Stimulated activated CD4-positive, alpha-beta T cell treated with anti-CD3 and anti-CD28 coated beads, Interleukin-4, amount 100 ng/mL, for 4 hours (primary cell): ENCODE measurements at places on chromosomes 7 and 10.

DNA sequence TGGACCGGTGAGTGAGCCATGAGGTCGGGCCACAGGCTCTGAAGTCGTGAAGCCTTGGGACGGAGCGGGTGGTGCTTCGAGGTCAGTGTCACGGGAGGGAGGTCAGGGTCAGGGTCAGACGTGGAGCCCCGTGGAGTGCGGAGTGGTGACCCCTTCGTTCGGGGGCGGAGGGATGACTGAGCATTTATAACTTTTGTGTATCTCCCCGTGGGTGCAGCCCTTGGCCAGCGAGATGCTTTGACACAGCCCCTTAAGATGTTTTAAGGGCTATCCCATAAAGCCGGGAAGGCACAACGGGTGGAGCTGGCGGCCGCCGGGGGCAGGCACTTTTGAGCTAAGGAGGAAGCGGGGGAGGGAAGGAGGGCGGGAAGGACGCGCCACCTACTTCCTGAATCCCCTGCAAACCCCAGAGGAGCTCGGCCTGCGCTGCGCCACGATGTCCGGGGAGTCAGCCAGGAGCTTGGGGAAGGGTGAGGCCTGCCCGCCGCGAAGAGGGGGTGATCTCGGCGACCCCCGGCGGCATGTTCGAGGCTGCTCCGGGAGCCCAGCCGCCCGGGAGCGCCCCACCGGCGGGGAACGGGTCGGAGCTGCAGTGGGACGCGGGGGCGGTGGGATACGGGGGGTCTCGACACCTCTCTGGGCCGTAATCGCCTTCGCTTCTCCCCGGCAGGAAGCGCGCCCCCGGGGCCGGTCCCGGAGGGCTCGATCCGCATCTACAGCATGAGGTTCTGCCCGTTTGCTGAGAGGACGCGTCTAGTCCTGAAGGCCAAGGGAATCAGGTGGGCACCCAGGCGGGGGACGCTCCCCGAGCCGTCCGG, at the start of gene GSTO1:
Gene GSTO1 (plus strand): TSS at position 400 of the 818 bp plus-strand sequence. CDS start 37 bp downstream, at position 437.
- DNase-seq, result peak; percentile 50

DNA sequence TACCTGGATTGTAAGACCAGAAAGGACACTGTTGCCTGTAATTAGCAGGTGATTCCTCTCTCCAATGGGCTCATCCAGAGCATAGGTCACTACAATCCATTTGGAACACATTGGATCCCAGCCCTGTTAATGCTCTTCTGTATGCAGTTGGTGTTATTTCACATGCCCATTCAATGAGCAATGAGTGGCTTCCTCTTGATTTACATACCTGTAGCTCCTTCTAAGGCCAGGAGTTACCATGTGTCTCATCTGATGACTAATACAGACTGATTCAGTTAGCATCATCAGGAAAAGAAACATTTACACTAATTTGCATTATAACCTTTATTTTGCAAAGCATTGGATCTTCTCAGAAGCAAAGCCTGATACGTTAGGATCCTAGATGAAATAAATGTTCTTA, 83.1 kb upstream of the NPVF start:
- DNase-seq, result no peak

DNA sequence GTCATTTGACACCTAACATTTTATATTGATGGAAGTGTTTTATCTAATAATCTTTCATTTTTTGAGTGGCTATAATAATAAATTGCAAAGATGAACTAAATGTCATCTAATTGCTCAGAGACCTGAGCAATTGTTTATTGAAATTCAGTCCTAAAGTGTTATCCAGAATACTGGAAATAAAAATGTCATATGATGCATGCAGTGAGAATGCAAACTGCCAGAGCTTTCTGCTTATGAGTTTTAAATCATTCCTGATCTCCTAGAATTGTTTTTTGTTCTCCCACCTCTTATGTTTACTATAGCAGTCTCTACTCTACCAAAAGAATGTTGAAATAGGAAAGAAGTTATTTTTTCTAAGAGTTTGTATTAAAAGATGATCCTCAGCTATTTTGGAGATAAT, 116.7 kb downstream of the FOXP2 start:
- DNase-seq, result no peak

GRCh38 chr7:70679661-70680060, 452.3 kb upstream of the GALNT17 start:
- DNase-seq, result no peak

GRCh38 chr7:143387156-143387975, 6.2 kb downstream of the ZYX start:
- no peak for DNase-seq

GRCh38 chr10:112999102-112999501, 49.1 kb downstream of the TCF7L2 start:
- DNase-seq, result no peak
